ENCODE measurements at places on chromosomes 13 and 19. TPM values are rescaled to one million over a fixed set of nuclear protein-coding genes. Genes with fewer than 3 reads are reported as not detected.
A peak's percentile ranks its signal among the peaks of the same experiment; 100 is the strongest.

Gene ZNF813
- 4.9 TPM for total RNA-seq

Gene MARCHF2
- 18.8 TPM for total RNA-seq

Gene OR10H1
- total RNA-seq, result not detected

Gene FARP1
- total RNA-seq, result 39.1 TPM

Gene CYP4F8
- total RNA-seq, result not detected

Gene COLGALT1
- total RNA-seq, result 90.9 TPM

Gene KLK15
- 2.9 TPM for total RNA-seq

Gene IFNL1
- not detected for total RNA-seq

Gene SLC5A5
- total RNA-seq, result not detected

DNA sequence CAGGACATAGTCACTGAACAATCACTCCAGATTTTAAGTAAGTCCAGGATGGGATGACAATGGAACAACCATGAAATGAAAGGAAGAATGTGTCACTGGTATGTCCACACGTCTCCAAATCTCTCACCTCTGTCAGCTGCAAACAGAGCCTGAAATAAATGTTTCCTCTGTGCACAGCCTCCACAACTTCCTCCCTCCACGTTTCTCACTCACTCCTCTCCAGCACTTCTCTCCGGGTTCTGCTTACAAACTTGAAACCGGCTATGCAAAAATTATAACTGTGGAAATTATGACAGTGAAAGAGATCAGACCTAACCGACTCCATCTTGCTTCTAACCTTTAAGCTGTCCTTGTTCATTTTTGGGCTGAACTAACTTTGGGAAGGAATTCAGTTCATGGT is 35.0 kb upstream of the ALOX5AP start:
- DNase-seq, result no peak

GRCh38 chr13:53137779-53138178 is 109.2 kb downstream of the OLFM4 start:
- peak; percentile 27 for DNase-seq

GRCh38 chr13:20831254-20831653 is 57.5 kb upstream of the EEF1AKMT1 start:
- DNase-seq, result no peak

GRCh38 chr19:56577719-56578602 is 10.7 kb downstream of the ZNF470 start:
- DNase-seq, result no peak

GRCh38 chr13:75175575-75175974 is 306.4 kb downstream of the TBC1D4 start:
- DNase-seq, result no peak

DNA sequence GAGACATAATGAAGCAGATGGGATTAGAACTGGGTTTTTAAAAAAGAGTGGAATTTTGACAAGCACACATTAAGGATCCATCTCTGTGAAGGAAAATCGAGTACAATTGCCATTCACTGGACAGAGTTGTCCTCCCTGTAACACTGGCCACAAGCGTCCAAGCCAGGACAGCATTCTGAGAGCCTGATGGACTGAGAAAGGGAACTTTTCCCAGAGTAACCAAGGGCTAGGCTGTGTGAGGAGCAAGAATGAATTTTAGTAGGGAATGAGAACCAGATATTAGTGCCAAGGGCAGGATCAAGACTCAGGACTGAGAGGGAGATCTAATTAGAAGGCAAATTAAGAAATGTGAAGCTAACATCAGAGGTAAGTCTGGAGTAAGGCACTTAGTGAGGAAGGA is 73.1 kb downstream of the DCLK1 start:
- no peak for DNase-seq

DNA sequence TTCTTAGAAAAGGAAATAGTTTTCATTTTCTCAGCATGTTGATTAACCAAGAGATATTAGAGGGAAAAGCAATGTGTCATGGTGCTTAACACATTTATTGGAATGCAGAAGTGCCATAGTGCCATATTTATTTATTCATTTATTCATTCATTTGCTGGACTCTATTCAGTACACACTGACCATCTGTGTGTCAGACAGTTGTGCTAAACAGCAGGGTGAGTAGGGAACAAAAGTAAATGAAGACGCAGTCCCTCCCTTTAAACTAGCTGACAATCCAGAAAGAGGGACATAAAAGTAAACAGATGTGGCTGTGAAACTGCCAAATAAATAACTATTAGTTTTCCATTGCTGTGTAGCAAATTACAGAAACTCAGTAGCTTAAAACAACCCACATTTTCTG is 323.7 kb downstream of the MTUS2 start:
- DNase-seq, result no peak

GRCh38 chr13:28031896-28032288 is 43.4 kb upstream of the URAD start:
- no peak for DNase-seq

- DNase-seq, result no peak
These were observed 1082.9 kb downstream of the UQCRFS1 start for GRCh38 chr19:28130066-28130511.

DNA sequence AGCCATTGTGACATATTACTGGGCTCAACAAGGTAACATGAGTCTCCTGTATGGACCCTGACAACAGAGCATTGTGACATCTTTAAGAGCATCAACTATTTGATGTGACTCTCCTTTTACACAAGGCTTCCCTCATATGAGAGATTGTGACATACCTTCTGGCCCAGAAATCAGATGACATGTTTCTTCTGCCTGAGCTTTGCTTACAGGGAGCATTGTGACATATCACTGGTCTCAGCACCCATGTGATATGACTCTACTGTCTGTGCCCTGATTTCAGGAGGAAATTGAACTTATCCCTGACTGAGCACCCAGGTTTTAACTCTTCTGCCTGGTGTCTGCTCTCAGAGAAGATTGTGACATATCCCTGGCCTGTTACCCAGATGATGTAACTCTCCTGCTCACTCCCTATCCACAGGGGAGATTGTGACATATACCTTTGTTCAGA is 15.9 kb upstream of the ZNF681 start:
- no peak for DNase-seq

DNA sequence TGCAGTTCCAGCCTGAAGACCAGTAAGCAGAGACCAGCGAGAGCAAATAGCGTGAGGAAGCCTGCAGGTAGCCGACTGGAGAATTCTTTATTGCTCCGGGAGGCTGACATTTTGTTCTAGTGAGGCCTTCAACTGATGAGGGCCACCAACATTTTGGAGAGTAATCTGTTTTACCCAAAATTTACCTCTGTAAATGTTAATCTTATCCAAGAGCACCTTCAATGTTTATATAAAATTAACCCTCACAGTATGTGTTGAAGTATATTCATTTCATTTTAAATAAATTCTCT is 546.4 kb upstream of the SLITRK5 start:
- no peak for DNase-seq

DNA sequence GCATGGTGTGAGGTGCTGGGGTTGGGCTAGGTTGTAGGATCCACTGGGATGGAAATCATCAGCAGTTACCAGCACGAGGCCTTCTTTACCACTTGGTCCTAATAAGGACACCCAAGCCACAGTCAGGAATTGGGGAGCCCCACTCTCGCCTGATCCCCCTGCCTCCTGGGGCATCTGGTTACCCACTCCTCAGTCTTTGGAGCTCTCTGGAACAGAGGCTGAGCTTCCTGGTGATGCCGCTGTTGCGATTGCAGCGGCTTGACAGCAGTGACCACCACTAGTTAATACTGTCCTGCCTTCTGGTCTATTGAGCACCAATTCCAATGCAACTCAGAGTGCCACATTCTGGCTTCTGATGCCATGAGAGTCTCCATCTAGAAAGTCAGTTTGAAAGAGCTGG is 13.5 kb downstream of the TMEM272 start:
- no peak for DNase-seq

- DNase-seq, result no peak
These were observed 45.4 kb upstream of the SPACA7 start for GRCh38 chr13:112330479-112331381.

DNA sequence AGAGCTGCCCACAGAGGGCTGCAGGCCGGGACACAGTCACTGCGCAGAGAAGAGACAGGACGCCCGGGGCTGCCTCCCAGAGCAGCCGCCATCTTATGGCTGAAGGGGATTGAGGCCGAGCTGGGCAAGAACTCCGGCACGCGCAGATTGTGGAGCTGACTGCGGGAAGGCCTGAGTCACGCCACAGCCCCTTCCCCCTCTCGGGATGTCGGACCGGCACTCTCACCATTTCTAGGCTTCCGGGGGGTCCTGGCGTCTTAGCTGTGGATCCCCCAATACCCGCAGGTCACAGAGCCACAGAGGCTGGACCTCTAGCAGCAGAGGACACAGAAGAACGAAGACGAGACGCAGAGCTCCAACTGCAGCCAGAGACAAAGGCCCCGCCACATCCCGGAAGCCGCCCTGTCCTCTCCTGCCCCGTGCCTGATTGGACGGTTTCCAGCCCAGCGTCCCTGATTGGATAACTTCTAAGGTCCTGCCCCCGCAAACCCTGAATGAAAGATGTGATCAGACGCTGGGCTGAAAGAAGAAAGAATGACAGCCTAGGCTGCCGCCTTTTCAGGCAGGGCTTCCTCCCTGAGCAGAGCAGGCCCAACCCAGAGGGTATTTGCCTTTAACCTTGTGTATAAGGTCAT is at the start of gene ZNF43:
TSS of gene ZNF43 (minus strand) at position 373 of the 635 bp plus-strand sequence. CDS start at position 229, 144 bp downstream.
- peak; percentile 99 for DNase-seq

GRCh38 chr13:40390401-40390916 is 276.0 kb downstream of the FOXO1 start:
- no peak for DNase-seq

- DNase-seq, result no peak
These were observed 56.6 kb downstream of the FREM2 start for GRCh38 chr13:38743466-38743865.
